ENCODE measurements at places on chromosomes 4 and X.

DNA sequence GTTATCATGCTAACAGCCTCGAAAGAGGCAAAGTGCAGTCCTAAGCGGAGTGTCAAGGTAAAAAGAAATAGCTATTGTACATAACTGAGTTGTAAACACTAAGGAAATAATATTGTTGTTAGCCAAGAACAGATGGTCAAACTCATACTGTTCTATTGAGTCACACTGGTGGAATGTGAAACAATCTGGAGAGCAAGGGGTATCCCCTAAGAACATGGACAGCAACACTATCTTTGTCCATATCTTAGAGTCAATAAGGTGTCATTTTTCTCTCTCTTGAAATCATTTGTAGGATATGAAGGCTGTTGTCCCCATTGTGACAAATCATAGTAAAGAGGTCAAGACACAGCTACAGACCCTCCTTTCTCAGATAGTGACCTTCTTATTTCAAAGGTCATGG lies 4.5 kb upstream of the PDGFC start:
- no peak for DNase-seq

DNA sequence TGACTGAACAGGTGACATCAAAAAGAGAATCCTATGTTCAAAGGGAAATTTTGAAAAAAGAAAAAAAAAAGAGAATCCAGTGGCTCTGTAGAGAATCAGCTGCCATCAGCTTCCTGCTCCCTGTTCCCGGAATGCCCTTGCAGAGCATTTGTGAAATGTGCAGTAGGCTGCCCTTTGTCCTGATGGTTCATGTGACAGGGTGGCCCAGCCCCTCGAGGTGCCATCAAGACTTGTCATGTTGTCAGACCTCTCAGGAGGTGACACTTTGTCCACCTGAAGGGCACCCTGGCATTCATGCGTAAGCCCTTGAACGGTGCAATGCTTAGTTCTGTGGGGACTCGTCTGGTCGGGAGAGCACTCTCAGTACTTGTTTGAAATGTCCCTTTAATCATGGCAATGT lies 71.4 kb downstream of the CLDN34 start:
- no peak for DNase-seq

- DNase-seq: no peak
Observed at GRCh38 chr4:147799986-147800555, 68.2 kb downstream of the ARHGAP10 start.

- DNase-seq: no peak
Observed at GRCh38 chr4:150217808-150218207, 139.6 kb downstream of the DCLK2 start.

DNA sequence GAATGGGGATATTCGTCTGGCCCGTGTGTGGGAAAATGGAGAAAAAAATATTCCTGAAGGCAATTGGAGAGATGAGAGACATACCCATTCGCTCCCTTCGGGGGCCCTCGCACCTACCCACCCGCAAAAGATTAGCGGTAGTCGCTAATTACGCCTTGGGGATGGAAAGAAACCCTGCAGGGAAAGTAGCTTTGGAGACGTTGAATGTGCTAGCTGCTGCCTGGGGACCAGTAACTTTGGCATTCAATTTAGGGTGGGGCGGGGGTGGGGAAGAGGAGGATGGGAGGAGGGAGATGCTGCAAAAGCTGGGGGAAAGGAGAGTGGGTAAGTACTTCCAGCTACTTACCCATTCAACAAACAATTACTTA lies 407 bp upstream of the ZC4H2 start:
- DNase-seq: no peak

DNA sequence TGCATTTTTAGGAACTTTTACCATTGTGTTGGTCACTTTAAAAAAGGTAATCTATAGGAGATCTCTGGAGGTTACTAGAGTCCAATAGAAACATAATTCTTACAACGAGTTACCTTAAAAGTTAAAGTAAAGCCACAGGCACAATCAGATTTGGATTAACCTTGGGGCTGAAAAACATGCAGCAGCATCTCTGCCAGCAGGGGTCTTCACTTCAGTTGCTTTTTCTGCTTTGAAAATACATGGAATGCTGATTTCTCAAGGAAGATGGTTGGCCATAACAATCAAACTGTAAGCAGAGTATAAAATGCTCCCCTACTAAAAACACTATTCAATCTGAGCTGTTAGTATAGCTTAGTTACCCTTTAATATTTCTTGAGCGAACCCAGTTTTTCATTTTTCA lies 1072.3 kb upstream of the PCDH10 start:
- no peak for DNase-seq

- no peak for DNase-seq
Observed at GRCh38 chrX:40663880-40664630, 16.7 kb upstream of the CXorf38 start.

DNA sequence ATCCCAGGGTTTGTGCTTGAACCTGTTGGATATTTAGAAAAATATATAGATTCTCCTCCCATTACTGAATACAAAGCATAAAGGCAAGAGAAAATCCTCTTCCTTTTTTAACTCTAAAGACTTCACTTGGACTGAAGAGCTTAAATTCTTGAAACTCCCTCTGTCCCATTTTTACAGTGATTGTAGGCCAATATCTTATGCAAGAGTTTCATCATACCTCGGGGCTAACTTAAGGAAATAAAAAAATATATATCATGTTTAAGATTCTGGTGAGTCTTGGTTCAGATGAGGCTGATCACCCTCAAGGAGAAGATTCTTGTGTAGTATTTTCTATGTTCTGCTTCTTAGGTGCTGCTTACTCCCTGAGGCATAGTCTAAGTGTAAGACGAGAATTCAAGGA lies 1449.6 kb downstream of the C4orf33 start:
- DNase-seq: no peak

GRCh38 chrX:3990569-3990968 lies 277.1 kb upstream of the PRKX start:
- no peak for DNase-seq

- no peak for DNase-seq
Observed at GRCh38 chr4:173169428-173170181, 994 bp downstream of the GALNT7 start.

DNA sequence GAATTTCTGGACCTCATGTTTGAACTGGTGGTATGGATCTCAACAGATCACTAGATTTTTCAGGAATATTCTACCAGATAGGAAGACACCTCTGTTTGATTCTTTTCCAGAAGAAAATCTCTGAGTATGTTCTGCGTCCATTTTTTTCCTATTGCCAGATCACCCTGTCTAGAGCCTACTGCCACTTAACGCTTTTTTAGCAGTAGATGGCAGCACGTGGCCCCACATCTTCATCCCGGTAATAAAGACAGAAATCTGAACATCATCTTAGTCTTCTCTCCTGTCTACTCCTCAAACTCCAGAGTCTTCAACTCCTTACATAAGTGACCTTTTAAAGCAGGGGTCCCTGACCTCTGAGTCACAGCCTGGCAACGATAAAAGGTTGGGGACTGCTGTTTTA lies 184.7 kb downstream of the TMA16 start:
- no peak for DNase-seq

DNA sequence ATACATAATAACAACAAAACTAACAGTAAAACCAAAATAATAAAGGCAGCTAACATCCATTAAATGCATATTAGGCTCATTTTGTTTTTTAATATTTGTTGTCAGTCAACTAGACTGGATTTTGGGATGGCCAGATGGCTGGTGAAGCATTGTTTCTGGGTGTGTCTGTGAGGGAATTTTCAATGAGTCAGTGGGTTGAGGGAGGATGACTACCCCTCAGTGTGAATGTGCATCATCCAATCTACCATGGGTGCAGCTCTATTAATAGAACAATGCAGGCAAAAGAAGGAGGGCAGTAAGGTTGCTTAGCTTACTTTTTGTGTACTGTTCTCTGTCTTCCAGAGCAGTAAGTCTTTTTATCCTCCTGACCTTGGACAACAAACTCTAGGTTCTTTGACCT lies 484.2 kb upstream of the HS3ST1 start:
- no peak for DNase-seq

DNA sequence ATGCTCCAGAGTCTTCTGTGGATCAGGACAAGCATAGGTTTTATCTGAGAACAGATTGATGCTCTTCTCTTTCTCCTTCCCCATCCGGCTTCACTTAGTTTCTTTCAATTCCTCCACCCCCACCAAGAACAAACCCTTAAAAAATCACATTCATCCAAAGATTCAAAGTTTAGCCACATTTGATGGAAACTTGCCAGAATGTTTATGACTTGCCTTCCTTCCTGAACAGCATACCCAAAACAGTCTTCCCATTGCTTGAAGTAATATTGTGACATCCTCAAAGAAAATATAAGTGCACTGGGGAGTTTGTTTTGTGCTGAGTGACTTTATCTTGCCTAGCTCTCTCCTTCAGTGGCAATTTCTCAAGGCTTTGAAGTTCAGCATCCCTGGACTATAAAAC lies 83.0 kb downstream of the MAGEB17 start:
- DNase-seq: no peak

GRCh38 chr4:34182306-34182705 lies 2062.0 kb downstream of the ARAP2 start:
- DNase-seq: no peak

DNA sequence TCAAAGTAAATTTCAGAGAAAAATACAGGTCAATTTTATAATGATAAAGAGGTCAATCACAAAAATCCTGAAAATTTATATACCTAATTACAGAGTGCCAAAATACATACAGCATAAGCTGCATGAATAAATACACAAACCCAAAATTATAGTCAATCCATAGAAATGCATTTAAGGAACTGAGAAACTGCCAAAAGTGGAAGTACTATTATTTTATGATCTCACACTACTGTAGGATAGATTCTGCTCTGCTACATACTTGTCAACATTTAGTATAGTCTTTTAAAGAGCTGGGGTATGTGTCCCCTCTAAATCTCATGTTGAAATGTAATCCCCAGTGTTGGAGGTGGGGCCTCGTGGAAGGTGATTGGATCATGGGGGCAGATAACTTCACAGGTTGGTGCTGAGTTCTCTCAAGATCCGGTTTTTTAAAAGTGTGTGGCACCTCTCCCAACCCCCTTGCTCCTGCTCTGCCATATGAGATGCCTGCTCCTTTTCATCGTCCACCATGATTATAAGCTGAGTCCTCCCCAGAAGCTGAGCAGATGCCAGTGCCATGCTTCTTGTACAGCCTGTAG lies 31.8 kb downstream of the CHIC2 start:
- DNase-seq: no peak

DNA sequence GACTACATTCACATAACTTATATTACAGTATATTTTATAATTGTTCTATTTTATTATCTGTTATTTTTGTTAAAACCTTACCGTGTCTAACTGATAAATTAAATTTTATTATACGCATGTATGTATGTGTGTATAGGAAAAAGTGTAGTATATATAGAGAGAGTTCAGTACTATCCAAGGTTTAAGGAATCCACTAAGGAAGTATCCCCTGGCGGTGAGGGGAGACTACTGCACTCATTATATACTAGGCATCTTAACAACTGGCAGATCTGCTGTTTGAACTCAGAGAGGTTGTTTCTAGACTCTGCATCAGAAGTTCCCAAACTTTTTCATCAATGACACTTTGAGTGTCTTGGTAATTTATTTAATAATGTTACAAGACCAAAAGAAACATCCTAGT lies 70.9 kb downstream of the NDST4 start:
- DNase-seq: no peak

DNA sequence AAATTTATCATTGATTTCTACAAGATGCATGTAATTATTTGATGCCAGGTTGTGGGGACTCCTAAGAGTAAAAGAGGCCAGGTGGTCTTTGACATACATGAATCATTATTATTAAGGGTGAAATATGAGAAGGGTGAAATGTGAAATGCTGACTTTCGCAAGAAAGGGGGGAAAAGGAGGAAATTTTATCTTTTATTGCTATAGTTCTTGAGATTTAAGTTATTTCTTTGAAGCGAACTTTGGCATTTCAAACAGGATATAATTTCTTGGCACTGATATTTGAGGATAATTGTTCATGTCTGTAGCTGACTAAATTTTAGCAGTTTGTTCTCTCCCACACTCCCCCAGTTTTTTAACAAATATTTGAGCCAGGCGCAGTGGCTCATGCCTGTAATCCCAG lies 80.1 kb downstream of the TMEM131L start:
- no peak for DNase-seq
